ENCODE measurements at places on chromosomes 1 and 21.

GRCh38 chr1:150072959-150073358 is 5.4 kb downstream of the VPS45 start:
- DNase-seq = no peak

GRCh38 chr1:111241797-111242196 is 14.3 kb downstream of the CHI3L2 start:
- no peak for DNase-seq

GRCh38 chr1:7615138-7615537 is 156.0 kb upstream of the VAMP3 start:
- no peak for DNase-seq

GRCh38 chr1:243814718-243815117 is 35.3 kb downstream of the AKT3 start:
- DNase-seq = no peak

DNA sequence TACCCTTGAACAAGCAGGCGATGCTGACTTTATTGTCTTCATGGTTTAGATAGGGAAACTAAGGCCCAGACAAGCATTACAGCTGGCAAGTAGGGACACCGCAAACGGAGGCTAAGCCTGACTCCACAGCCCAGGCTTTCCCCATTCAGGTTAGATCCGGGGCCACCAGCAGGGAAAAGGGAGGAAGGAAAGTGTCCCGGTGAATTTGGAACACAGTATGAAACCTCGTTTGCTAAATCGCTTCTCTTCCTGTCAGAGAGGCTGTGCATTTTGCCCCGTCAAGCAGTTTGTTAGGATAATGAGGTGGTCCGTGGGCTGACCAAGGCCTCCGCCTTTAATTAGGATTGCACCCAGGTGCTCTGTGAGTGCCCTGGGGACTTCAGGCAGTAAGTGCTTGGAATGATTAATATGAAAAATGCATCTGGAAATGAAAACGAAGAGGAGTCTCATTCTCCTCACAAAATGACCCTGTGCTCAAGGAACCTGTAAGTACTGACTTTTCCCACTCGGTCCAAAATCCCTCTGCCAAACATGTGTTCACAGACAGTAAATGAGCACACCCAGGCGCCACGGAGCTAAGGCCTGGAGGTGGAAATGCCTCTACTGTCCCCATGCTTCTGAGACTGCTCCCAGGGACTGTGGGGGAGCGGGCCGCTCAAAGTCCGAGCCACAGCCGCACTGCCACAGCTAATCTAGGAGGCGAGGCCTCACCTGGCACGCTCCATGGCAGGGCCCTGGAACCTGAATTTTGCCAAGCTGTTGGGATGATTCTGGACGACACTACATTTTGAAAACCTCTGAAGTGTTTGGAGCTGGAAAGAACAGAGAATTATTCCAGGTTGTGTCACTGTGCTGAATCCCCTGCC is 234.1 kb downstream of the SDCCAG8 start:
- no peak for DNase-seq

- no peak for DNase-seq
Observed at GRCh38 chr1:227349967-227350366, 31.7 kb upstream of the CDC42BPA start.

GRCh38 chr1:232676307-232676706 is 46.4 kb upstream of the SIPA1L2 start:
- DNase-seq = no peak

DNA sequence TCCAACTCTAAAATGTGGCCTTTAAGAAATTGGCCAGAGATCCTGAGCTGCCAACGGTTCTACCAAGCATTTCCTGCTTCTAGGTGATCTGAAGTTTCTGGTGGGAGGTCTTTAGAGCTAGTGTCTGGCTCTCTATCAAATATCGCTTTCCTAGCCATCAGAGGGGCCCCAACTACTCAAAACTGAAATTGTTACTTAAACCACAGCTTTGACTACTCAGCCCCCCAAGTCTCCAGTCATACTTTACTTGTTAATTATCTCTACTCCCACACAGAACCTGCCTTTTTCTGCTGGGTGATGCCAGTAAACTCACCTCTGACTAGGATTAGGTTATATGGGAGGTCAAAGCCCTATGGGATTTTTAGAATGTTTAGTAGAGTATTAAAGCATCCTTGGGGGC is 95.1 kb downstream of the FASLG start:
- DNase-seq = no peak

DNA sequence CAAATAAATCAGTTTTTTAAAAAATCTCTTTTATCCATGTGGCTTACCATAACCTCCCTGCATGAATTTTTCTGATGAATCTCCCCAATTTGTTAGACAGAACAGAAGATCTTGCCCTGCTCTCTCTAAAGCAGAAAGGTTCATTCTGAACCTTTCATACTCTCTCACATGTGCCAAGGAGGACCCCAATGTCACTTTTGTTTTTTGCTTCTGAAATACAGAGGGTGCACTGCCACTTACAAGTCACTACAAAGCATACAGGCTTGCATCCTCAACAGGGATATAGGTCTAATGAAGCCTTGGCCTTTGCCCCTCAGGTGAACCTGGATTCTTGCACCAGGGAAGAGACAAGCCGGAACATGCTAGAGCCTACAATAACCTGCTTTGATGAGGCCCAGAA is 4.8 kb downstream of the RGS4 start:
- DNase-seq = no peak
